ENCODE measurements at places on chromosomes 1 and 21.

DNA sequence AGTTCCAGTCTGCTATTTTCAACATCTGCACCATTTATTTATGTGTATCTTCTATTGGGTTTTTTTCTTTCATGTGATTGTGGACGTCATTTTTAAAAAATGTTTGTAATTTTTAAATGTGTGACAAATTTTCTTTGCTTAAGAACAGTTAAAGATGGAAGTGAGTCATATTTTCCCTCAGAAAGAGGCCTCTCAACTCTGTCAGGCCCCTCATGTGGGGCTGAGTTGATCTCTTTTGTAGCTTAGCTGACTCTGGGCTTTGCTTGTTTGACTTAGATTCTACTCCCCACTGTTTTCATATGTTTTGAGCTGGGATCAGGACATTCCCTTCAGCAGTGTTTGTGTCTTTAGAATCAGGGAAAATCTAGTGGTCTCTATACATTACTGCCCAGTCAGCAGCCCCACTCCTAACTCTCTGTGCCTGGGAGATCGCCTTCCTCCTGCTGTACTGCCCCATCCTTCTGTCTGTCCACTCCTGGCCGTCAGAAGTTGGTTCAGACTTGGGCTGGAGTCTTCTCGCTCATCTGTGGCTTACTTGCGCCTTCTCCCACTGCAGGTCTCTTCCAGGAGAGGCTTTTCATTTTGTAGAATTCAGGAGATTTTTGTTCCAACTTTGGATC is 137.4 kb downstream of the DYRK1A start:
- no peak for ATAC-seq

- ATAC-seq, result no peak
These were observed 83.3 kb downstream of the DISP1 start for GRCh38 chr1:222898191-222898527.

GRCh38 chr1:156146769-156147405 is 6.5 kb upstream of the SEMA4A start:
- no peak for ATAC-seq

DNA sequence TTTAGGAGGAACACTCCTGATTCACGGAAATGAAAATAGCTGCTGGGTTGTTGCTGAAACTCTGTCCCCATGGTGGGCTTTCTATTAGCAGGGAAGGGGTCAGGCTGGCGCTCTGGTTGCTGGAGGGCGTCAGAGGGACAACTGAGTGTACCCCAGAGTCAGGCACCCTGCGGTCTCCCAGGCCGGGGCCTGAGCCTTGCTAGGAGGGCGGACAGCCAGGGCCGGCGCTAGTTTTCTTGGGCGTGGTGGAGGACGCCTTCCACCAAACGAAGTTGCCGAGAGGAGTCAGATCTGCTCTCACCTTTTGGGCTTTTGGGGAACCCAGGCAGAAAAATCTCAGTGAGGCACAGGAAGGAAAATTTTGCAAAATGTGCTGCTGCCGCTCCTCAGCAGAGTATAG is 54.8 kb downstream of the NGF start:
- no peak for ATAC-seq

- no peak for ATAC-seq
These were observed 58.8 kb downstream of the MAP3K21 start for GRCh38 chr1:233386336-233386735.

DNA sequence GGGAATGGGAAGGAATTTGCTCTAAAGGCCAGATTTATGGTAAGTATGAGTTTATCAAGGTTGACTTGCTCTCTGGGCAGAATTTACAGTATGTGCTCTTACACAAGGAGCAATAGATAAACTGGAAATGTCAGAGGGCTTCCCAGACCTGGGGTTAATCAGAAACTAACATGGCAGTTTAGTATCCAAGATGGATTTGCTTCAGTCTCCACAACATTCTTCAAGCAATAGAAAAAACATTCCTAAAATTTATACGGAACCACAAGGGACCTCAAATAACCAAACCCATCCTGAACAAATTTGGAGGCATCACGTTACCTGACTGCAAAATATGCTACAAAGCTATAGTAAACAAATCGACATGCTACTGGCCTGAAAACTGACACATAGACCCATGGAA is 606.7 kb upstream of the CHRM3 start:
- ATAC-seq, result no peak

DNA sequence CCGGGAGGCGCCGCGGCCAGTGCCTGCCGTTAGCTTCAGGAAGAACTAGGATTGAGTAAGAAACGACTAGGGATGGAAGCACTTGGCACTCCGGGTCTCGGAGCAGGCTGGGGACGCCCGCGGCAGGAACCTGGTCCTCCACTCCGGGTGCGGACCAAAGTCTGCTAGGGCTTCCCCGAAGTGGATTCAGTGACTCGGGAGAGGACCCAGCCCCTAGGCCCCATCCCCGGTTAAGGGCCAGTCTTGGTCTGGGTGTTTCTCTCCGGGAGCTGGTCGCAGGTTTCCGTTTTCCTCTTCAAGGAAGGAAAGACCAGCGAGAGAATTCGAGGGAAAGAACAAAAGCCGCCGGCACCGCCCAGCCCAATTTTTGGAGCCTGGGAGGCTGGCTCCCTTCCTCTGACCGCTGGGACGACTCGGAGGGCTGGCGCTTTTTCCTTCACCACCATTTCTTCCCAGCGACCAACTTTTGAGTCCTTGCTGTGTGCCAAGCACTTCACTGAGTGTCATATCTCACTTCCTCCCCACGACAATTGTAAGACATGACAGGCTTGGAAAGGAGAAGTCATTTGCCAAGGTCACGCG is 16.8 kb upstream of the STMN1 start:
- peak; percentile 69 for ATAC-seq

- no peak for ATAC-seq
These were observed 45.1 kb downstream of the DPT start for GRCh38 chr1:168683871-168684270.

DNA sequence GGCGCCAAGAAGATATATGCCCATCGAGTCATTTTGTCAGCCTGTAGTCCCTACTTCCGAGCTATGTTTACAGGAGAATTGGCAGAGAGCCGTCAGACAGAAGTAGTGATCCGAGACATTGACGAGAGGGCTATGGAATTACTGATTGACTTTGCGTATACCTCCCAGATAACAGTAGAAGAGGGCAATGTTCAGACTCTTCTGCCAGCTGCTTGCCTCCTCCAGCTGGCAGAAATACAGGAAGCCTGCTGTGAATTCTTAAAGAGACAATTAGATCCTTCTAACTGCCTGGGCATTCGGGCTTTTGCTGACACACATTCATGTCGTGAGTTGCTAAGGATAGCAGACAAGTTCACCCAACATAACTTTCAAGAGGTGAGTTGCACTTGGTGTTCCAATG is 19.1 kb downstream of the KLHL20 start:
- ATAC-seq, result no peak

DNA sequence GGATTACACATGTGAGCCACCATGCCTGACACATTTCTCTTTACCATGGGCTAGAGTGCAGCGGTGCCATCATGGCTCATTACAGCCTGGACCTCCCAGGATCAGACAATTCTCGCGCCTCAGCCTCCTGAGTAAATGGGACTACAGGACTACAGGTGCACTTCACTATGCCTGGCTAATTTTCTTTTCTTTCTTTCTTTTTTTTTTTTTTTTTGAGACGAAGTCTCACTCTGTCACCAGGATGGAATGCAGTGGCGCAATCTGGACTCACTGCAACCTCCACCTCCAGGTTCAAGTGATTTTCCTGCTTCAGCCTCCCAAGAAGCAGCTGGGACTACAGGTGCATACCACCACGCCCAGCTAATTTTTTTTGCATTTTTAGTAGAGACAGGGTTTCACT is 14.8 kb upstream of the KIF1B start:
- no peak for ATAC-seq

- no peak for ATAC-seq
These were observed 1812.9 kb downstream of the PLA2G4A start for GRCh38 chr1:188641566-188642211.

GRCh38 chr1:3579626-3580025 is 31.7 kb downstream of the MEGF6 start:
- ATAC-seq, result no peak

DNA sequence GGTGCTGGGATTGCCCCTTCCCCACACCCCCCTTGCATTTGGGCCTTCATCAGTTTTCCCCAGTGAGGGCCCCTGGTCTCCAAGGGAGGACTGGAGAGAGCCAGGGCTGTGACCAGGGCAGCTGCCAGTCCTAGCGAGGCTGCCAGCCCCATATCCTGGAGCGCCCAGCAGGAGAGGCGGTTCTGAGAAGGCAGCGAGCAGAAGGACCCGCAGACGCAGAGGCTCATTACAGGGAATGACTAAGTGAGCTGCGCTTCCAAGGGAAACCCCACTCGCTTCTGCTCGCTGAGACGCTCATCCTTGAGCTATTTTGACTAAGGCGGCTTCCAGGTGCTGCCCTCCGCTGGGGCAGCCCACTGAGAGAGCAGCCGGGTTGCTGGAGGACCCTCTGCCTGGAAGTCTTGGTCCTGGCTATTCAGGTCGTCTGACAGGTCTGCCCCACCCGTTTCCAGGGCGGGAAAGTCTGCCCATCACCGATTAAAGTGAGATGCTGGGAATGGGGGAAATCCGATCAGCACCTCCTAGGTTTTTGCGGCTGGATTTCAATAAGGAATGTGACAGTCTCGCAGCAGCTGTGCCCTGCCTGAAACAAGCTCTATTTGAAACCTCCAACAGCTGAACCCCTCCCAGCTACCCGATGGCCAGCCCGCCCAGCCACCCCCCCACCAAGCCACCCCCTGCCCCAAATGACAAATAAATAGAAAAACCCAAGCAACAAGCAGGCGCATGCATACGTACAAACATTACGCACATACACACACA is 2.8 kb downstream of the KCNN3 start:
- ATAC-seq, result peak; percentile 14

DNA sequence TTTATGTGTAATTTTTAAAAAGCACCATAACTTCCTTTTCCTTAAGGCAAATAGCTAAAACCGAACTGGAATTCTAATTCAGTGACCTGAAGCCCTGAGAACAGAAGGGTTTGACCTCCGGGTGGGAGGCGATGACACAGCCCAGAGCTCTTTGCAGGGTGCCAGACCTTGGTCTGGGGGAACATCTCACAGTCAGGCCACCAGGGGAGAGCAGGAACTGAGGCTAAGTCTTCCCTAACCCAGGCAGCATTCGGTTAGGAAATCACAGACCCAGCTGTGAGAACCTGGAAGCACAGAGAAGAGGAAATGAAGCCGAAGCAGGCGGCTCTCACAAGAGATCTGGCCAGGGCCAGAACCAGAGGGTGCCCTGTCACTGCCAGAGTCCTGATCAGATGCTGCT is 444.8 kb downstream of the TTLL7 start:
- peak; percentile 66 for ATAC-seq

DNA sequence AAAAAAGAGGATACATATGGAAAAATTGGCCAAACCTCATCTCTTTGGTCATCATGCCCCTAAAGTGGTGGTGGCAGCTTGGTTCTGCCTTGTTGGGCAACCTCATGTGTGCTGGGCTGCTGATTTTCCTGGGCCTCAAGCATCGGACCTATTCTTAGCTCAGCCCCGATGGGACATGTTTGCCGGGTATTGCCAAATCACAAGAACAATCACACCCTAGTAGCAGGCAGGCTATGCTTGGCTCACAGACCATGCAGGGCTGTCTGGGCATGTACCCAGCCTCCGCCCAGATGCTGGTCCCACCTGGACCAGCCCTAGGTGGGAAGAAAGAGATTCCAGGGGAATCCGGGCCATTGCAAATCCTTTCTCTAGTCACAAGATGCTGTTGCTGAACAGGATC is 189.4 kb upstream of the FGGY start:
- peak; percentile 74 for ATAC-seq

DNA sequence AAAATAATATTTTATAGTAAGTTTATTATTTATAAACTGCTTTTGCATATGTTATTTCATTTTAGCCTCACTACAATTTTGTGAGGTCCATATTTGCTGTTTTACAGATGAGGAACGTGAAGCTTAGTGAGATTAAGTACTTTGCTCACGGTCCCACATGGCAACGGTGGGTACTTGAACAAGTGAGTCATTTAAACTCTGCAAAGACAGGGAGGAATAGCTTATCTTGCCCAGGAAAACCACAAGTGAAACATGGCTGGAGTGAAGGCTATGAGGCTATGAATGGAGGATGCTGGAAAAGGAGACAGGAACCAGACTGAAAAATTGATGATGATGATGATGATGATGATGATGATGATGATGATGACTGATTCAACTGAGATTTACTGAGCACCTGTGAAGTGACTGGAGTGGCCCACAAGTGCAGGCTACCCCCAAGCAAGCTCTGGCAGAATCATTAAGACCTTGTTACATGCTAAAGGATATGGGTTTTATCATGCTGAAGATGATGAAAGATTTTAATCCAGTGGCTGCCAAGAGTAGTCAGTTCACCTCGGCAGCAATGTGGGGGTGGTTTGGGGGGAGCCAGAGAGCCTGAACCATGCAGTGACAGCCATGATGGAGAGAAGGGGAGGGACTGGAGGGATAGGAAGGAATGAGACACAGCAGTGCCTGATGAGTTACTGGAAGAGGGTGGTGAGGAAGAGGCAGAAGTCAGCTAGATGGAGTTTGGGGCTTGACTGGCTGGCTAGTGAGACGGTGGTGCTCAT is 1.4 kb upstream of the ABCA4 start:
- ATAC-seq, result no peak

DNA sequence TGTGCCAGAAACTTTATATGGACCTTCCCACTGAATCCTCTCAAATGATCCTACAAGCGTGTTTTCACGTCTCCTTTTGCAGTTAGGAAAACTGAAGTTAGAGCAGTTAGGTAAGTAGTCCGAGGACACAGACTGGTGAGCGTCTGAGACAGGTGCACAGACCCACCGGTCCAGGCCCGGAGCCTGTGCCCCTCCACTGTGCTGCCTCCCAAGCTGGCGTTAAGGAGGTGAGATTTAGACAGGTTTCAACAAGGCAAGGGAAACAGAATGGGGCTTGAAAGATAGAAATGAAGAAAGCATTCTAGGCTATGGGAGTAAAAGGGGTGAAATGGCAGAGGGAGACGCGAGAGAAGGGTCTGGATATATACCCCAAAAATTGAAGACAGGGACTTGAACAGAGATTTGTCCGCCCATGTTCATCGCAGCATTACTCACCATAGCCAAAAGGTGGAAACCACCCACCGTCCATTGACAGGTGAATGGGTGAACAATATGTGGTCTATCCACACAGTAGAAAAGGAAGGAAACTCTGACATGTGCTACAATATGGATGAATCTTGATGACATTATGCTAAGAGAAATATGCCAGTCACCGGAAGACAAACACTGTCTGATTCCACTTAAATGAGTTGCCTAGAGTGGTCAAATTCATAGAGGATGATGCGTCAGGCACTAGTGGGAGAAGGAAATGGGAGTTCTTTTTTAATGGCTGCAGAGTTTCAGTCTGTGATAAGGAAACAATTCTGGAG is 15.7 kb upstream of the PKP1 start:
- ATAC-seq, result no peak

- no peak for ATAC-seq
These were observed 6.4 kb downstream of the TRIM63 start for GRCh38 chr1:26060832-26061574.

GRCh38 chr1:98854137-98854536 is 150.5 kb downstream of the PLPPR5 start:
- ATAC-seq, result no peak

DNA sequence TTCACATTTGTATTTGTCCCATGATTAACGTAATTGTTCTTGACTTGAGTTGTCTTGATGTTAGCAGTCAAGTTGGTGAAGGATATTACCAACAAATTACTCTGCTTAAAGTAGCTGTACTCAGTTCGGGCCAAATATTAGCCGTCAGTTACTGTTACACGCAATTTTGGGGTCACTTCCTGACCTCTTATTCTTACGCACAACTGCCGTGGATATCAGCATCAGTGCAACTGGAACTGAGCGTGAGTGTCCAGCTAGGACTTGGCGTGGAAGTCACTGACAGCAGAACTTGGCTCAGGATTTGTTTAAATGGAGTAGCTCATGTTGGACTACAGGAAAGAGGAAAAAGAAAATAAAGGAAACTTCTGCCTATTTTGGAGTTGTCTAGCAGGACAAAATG is 56.4 kb downstream of the ADAMTS1 start:
- peak; percentile 80 for ATAC-seq

GRCh38 chr1:45569962-45570581 is 13.8 kb upstream of the NASP start:
- ATAC-seq, result peak; percentile 80

Measured in gastroesophageal sphincter (tissue), 4 donors.